Stimulated activated effector memory CD8-positive, alpha-beta T cell treated with anti-CD3 and anti-CD28 coated beads, Interleukin-12 subunit alpha, Interleukin-12 subunit beta, amount 100 ng/mL, for 72 hours (primary cell): ENCODE measurements at places on chromosomes 3 and 15.

DNA sequence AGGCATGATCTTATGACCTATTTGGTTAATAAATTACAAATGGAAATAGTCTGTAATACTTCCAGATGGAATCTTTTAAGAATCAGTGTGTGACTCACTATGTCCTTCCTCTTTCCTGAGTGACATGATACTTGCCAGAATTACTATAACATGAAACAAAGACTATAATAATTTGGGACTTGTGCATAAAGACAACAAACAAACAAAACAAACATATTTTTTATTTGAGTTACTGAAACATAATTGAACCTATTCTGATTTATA lies 1268.1 kb downstream of the OTOL1 start:
- no peak for DNase-seq

GRCh38 chr3:160400702-160401150 lies 1.3 kb downstream of the SMC4 start:
- DNase-seq: no peak

DNA sequence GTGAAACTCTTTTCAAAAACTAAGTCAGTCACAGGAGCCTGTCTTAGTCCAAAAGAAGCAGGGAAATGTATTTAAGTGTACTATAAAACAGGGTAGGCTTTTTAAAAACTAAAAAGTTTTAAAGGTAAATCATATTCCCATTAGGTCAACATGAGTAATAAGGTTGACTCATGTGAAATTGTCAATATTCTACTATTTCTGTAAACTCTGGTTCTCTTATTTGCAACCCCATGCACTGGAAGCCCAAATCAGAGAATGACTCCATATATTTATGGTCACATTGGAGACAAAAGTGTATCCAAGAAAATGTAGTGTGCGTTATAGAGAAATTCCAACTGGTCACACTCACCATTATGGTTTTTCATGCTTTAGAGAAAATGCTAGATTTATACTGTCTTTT lies 600.3 kb upstream of the TGFBR2 start:
- DNase-seq: no peak

DNA sequence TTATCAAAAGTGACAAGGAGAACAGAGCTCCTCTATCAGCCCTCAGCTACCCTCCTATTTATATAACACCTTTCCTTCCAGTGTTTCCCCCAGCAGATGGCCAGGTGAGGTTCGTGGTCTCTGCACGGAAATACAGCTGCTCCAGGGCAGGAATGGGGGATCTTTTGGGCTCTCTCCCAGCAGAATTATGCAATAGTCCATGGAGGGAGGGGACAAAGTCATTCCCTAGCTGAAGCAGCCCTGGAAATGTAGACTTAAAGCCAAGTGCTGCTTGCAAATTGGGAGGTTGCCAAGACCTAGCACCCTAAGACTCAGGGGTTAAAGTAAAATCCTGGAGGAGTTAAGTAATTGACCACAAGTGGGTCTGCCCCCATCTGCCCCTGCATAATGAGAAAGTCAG lies 256.3 kb downstream of the LRTM1 start:
- DNase-seq: no peak

GRCh38 chr15:62391641-62392262 lies 226.7 kb upstream of the C2CD4B start:
- DNase-seq: peak; percentile 10

GRCh38 chr15:58462973-58463663 lies 31.3 kb downstream of the LIPC start:
- no peak for DNase-seq

GRCh38 chr15:88744548-88745020 lies 58.7 kb upstream of the ACAN start:
- DNase-seq: no peak

DNA sequence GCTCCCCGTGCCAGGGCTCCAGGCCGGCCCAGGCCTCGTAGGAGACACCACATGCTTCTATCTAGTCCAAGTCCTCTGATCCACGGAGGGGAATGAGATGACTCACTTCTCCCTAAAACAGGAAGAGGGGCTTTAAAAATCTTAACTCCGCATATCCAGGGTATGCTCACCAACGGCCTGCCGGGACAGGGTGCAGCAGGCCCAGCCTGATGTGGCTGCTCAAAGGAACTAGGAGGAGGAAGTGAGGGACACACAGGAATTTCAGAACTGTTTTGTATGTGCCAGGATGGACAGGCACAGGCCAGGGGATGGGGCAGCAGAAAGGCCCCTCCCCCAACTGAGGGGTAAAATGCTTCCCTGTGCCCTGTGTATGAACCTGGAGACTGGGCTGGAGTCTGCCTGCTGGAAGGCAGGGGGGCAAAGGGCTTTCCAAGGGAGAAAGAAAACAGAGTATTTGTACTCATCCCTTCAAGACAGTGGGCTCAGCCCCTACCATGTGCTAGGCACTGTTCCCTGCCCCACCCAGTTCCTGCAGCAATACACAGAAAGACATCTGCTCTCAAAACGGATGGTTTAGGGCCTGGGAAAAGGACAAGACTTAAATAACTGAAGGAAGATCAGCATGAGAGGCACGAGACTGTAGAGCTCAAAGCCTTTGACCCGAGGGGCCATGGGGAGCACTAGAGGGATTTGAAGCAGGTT lies 22.1 kb downstream of the CHDH start:
- no peak for DNase-seq

- no peak for DNase-seq
These were observed 357.5 kb upstream of the CADM2 start for GRCh38 chr3:84601303-84601702.

- no peak for DNase-seq
These were observed 86.4 kb downstream of the NSMCE3 start for GRCh38 chr15:29183071-29183831.

DNA sequence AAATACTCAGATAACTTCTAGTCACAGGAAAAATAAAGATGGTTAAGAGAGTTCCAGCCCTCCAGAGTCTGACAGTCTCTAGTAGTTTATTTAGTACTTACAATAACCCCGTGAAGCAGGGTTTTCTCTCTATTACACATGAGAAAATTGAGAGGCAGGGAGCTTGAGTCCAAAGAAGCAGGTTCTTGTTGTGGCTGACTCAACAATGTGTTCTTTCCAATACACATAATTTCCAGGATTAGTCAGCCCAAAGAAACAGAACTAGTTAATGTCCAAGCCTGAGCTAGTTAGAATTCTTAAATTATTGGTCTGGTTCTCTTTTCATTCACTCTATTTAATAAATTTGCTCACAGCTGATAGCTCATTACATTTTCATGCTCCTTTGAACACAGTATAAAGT lies 49.9 kb downstream of the ALDH1A2 start:
- DNase-seq: no peak

- no peak for DNase-seq
These were observed 61.5 kb downstream of the CGGBP1 start for GRCh38 chr3:87997298-87997697.

GRCh38 chr15:86159468-86159867 lies 79.8 kb downstream of the AGBL1 start:
- no peak for DNase-seq

GRCh38 chr3:64316971-64317370 lies 91.7 kb upstream of the PRICKLE2 start:
- DNase-seq: no peak

DNA sequence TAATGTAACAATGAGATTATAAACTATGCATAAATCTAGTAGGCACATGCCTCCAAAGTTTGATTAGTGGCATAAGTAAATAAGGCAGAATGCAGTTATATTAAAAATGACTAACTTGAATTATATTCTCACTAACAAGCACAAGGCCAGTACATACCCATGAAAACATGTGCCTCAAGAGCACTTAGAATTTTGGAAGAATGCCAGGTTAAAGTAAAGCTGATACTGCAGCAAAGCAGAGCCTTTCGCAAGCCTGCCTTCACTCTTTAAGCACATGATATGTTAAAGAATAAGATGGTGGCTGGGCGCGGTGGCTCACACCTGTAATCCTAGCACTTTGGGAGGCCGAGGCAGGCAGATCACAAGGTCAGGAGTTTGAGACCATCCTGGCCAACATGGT lies 49.0 kb downstream of the KBTBD12 start:
- DNase-seq: no peak

GRCh38 chr15:43186003-43186353 lies 775 bp downstream of the CCNDBP1 start:
- no peak for DNase-seq

- peak; percentile 99 for DNase-seq
These were observed at the start of gene ZNF609 for GRCh38 chr15:64460206-64460723. Gene ZNF609, plus strand, starts transcription at chr15:64460578. Its CDS starts 38,842 bp downstream, at chr15:64499420.

DNA sequence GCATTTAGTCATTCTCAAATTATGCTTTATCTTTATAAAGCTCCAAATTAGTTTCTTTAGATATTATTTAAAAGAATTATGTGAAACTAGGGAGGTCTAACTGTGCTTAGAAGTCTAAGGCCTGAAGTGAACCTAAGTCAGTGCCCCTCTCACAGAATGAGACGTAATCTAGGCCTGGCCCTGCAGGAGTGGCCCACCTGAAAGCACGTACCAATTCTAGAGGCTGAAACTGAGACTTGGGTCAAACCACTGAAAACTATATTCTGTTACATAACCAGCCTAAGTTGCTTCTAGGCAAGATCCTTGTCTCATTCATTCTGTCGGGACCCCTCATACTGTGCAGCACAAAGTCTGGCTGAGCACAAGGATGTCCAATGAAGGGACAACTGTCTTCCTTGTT lies 143.7 kb downstream of the ISL2 start:
- no peak for DNase-seq

GRCh38 chr3:39937874-39938273 lies 128.5 kb downstream of the MYRIP start:
- DNase-seq: no peak

GRCh38 chr15:45991863-45992262 lies 357.0 kb downstream of the SQOR start:
- no peak for DNase-seq

- DNase-seq: no peak
These were observed 261.8 kb upstream of the GOLGA6L4 start for GRCh38 chr15:83973816-83974215.

GRCh38 chr3:38627956-38628355 lies 21.5 kb downstream of the SCN5A start:
- DNase-seq: no peak
